ENCODE measurements at places on chromosomes 12 and 14. TPM values are rescaled to one million over a fixed set of nuclear protein-coding genes. Genes with fewer than 3 reads are reported as not detected.
A peak's percentile ranks its signal among the peaks of the same experiment; 100 is the strongest.

SERPINA5 gene
- total RNA-seq: 85.1 TPM

- no peak for DNase-seq
Observed at GRCh38 chr12:99746538-99746937, 99.0 kb downstream of the GARIN6 start.

STAC3 gene
- total RNA-seq: 3.1 TPM

GRCh38 chr12:108047071-108047550 is 82.0 kb upstream of the WSCD2 start:
- no peak for DNase-seq

- DNase-seq: peak; percentile 31
Observed at GRCh38 chr14:50813544-50813863, 17.5 kb downstream of the NIN start.

ITFG2 gene
- 48.2 TPM for total RNA-seq

GPR65 gene
- total RNA-seq: 3.8 TPM

DNA sequence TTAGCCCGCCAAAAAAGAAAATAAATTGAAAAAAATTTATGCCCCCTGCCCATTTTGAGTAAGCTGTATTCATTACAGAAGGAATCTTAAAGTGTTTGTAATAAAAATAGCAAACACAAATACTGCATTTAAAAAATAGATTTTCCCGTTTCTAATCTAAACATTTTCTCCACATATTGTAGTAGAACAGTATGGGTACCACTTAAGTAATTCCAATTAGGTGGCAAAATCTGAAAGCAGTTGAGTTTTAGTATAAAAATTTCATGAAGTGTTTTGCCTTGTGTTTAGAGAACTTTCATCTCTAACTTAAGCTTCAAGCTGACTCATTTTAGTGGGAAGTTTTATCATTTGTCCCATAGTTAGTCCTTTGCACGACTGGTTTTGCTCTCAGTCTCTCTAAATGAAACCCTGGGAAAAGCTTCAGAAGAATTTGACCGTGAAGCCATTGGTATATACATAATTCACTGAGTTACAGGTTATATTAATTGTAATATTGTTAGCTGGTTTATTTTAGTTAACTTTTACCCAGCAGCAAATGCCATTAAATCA is 214.6 kb downstream of the ERC1 start:
- no peak for DNase-seq

SLCO1B1 gene
- total RNA-seq: not detected

- DNase-seq: no peak
Observed at GRCh38 chr14:65790172-65790815, 377.8 kb downstream of the FUT8 start.

DNA sequence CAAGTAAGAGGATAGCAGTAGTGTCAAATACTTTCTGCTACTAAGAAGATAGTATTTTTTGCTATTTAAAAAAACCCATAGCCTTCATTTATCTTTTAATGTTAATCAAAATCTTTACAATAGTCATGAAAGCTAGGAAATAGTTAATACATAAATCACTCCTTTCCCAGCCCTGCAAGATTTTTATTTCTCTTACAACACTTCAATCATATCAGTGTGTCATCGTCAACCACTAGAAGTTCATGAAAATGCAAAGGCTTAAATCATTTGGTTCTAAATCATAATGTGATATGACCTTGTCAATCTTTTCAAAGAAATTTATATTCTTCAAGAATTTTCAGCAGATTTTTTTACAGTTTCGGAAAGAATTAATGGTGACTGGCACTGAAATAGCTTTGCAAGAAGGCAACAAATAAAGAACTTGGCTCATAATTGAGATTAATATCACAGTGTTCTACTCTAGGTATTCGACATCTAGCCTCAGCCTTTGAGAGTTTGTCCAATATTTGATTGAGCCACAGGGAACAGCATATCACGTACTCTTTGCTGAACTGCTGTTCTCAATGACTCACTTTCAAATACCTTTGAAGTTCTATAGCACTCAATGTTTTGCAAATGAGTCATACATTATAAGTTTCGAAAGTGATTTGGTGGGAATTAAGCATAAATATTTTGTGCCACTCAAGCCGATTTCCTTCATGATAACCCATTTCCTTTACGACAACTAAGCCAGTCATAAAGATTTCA is 384.0 kb upstream of the FOXG1 start:
- DNase-seq: no peak

DNA sequence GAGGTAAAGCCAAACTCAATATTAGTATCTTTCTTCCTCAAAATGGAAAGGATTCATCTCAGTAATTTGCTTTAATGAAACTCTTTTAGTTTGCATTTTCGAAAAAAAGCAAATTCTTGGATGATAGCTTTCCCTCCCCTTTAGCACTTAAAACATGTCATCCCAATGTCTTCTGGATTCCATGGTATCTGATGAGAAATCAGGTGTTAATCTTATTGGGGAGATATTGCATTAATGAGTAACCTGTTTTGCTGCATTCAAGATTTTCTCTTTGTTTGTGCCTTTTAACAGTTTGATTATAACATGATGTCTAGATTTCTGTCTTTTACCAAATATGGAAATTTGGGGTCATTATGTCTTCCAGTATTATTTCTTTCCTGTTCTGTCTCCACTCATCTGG is 405.1 kb upstream of the FOXG1 start:
- DNase-seq: no peak

DNA sequence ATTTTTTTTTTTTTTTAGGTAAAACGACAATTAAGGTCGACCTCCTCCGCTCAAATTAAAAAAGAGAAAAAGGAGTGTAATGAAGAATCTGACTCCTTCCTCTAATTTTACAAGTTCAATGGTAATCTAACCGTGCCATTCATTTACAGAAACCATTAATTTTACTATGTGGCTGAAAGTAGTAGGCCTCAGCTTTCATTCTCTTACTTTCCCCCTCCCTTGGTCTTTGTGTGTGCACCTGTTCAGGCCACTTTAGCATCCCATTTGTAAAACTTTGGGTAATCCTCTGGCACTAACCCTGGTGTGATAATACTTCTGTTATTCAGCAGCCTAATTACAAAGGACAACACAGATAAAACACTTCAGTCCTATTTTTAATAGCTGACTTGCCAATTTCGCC is 128.1 kb downstream of the ASCL1 start:
- DNase-seq: no peak

RAB21 gene
- 101 TPM for total RNA-seq

DNA sequence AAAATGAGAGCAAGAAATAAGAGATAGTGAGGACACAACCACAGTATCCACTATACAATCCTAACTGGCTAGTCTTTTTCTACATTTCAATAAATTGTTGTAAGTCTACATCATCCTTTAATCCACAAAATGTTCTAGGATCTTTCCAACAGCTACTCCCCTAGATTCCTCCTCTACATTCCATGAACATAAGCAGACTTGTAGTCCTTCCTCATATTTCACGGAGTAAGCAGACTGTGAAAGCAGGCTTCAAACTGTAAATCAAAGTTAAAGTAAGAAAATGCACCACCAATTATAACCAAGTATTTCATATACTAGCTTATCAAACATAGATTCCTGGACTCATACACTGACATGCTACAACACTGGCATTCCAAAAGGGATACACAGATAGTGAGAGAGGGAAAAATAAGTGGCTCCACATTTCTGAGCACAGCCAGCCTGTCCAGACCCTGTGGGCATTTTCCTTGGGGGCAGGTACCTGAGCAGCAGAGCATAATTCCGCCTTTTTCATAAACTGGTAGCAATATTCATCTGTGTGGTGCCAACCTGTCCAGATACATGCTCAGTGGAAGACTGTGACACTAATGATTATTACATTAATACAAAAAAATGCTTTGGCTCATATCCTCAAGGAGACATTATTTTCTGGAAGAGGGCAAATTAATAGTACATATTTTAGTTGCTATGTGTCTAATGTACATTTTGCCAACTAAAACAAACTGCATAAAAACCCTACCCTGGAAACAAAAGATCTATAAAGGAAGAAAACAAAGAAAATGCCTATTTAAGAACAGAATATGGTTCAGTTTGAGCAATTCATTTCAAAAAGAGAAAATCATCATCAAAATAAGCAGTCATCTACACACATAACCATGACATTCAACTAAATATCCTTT is 113.3 kb upstream of the FSCB start:
- DNase-seq: peak; percentile 65

DNA sequence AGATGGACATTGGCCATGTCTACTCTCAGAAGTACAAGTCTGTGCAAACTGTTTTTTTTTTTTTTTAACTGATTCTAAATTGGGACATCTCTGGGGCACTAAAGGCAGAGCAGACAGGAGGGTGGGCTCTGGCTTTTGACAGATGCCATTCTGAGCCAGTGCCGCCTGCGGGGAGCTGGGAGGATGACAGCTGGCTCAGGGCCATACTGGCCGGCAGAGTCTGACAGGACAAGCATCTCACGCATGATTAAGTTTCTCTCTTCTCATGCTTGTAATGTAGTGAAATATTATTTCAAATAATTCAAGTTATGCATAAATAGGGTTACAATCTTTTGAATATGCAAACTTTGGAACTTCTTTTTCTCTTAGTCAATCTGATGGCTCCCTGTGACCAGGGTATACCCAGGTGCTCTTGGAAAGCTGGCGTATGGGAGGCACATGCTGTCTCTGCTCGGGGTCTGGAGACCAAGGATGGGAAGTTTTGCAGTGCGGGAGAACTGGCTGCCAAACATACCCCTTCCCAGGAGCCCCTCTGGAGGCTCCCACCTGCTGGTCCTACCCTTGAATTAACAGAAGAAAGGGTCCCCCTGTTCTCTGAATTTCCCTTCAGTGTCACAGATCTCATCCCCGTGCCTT is 7.6 kb downstream of the CDCA4 start:
- no peak for DNase-seq

- no peak for DNase-seq
Observed at GRCh38 chr14:84998216-84998615, 531.7 kb upstream of the FLRT2 start.
